ENCODE measurements at places on chromosomes 4 and X.
A peak's percentile ranks its signal among the peaks of the same experiment; 100 is the strongest.

DNA sequence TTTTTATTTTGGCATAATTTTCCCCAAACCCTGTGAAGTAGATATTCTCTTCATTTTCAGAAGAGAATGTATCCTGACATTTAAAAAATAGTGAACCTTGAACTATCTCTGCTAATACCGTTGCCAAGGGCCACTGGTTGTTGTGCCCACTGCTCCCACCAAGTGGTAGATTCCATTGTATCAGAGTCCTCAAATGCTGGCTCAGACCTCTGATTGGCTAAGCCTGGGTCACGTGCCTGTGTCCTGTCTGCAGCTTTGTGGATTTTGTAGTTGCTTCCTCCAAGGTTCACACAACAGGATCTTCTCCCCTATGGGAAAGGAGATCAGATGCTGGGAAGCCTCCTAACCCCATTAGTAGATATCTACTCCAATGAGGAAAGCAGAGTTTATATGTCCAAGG, 104.8 kb upstream of the CASK start:
- no peak for DNase-seq

DNA sequence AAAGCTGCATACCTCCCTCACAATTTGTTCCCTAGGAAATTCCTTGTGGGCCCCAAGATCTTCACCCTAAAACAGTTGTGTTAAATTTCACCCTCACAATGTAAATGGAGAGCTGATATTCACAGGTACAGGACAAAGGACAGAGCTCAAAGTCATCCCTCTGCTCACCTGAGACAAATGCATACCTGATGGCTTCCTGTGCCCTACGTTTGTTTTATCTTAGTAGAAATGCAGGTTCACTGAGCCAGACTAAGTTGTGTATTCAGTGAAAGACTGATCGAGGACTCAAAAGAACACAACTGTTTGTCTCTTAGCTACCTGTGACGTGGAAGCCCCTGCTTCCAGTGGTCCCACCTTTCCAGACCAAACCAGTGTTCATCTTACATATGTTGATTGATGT, 53.6 kb downstream of the TRMT44 start:
- no peak for DNase-seq

DNA sequence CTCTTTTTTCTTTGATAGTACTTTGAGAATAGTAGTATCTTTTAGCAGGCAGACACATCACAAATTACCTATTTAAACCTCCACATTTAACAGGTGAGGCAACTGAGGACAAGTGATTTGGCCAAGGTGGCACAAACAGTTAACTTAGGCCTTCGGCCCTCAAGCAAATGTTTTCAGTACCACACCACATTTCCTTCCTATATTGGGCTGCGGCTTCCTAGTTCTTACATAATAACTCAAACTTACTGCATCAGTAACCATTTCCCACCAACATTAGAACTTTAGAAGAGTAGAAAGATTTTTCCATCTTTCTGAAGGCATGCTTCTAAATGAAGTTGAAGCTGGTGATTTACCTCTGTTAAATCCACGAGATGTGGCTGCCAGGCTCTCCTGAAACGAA, 63.2 kb upstream of the SLC4A4 start:
- no peak for DNase-seq

- DNase-seq: no peak
Measured at GRCh38 chrX:41475191-41475590, 28.0 kb downstream of the NYX start.

DNA sequence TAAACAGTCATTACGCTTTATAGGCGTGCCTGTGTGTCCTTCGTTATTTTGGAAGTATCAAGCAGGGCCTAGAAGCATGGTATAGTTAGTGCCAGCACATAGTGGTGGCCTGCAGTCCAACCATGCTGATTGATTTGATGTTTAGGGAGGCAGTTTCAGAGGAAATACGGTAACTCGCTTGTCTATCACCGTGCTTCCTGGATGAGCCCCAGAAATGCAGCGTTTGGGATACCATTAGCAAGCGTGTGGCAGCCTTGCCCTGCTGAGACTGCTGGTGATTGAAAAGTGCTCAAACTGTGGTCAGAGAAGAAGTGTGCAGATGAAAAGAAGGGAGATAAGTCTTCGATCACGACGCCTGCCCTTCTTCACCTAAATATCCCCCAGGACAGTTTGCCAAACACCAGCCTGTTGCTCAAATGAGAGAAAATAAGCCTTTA, 158.4 kb downstream of the CHIC2 start:
- peak; percentile 4 for DNase-seq

GRCh38 chr4:173680278-173680677, 150.2 kb upstream of the HAND2 start:
- DNase-seq: no peak

DNA sequence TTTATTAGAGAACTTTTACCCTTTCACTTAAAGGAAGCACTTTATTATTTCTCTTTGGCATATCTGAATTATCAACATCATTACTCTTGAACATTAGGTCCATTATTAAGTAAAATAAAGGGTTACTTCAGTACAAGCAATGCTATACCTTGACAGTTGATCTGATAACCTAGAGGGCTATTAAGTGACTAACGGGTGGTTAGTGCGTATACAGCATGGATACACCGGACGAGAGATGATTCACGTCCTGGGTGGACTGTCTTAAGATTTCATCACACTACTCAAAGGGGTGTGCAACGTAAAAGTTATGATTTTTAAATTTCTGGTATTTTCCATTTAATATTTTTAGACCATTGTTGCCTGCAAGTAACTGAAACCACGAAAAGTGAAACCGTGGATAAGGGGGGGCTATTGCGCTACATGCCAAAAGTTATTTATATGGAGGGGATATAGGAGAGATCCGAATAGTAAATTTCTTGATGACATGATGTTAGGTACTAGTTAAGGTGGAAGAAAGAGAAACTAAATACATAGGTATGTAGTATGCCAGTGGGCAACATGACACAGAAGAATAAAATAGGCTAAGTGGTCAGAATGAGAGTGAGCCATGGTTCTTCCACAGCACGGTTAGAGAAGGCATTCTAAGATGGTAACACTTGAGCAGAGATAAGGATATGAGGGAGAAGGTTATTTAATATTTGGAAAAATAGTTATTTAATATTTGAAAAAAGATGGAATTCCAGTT, 230.8 kb upstream of the ANKRD50 start:
- DNase-seq: no peak

GRCh38 chr4:40587826-40588225, 41.8 kb downstream of the RBM47 start:
- DNase-seq: no peak

- no peak for DNase-seq
Measured at GRCh38 chr4:80036949-80037685, 35.9 kb downstream of the ANTXR2 start.

DNA sequence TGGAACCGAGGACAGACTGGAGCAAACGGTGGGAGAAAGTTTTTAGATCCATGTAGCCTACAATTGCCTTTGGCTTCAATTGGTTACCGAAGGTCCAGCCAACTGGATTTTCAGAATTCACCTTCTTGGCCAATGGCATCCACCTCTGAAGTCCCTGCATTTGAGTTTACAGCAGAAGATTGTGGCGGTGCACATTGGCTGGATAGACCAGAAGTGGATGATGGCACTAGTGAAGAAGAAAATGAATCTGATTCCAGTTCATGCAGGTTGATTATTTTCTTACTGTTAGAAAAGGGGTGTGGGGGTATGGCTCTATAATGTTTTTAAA, 702 bp downstream of the KLHL5 start:
- DNase-seq: no peak

- DNase-seq: no peak
Measured at GRCh38 chrX:24110069-24110468, 39.5 kb upstream of the ZFX start.

DNA sequence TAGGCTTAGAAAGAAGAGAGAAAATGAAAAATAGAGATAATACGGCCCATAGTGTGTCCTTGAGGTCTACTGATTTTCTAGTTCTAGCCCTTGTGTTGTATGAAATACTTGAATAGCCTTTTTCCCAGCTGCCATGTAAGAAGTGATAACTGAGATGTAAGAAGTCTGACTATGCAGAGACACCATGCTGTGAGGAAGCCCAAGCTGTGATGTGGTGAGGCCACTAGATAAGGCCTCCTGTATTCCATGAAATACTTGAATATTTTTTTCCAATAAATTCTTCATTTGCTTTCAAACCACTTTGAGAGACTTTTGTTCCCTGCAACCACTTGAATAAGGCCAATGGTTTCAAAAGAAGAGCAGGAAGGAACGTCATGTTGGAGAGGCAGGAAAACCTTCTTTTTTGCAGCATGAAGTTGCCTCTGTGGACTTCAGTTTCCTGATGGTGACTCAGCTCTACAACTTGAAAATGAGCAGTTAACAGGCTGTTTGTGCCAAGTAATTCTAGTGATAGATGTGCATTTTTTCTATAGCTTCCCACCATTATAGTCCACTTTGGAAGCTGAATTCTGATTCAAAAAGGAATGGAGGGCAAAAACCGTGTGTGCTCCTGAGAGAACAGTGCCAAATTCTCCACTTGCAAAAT, 25.5 kb upstream of the FAM9C start:
- DNase-seq: no peak

GRCh38 chr4:177239878-177240277, 69.8 kb upstream of the NEIL3 start:
- no peak for DNase-seq

GRCh38 chr4:140931911-140932310, 175.7 kb upstream of the TBC1D9 start:
- no peak for DNase-seq

DNA sequence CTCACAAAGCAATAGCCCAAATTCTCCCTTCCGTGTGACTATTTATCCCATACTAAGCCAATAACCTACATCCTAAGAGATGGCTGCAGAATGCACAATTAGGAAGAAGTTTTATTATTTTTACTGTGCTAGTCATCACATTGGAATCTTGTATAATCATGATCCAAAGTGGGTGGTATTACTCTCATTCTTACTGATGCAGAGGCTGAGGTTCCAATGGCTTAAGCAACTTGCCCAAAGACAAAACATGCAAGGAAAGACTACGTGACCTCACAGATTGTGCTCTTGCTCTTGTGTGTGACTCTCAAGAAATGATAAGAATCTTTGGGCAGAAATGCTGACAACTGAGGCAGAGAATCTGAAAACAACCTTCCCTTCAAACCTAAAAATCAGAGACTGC, 212.2 kb downstream of the LDB2 start:
- DNase-seq: no peak

- DNase-seq: no peak
Measured at GRCh38 chr4:184503869-184504300, 29.5 kb upstream of the IRF2 start.

GRCh38 chr4:173642509-173642908, 112.5 kb upstream of the HAND2 start:
- no peak for DNase-seq

GRCh38 chr4:147117431-147117830, 171.8 kb upstream of the TTC29 start:
- DNase-seq: no peak

DNA sequence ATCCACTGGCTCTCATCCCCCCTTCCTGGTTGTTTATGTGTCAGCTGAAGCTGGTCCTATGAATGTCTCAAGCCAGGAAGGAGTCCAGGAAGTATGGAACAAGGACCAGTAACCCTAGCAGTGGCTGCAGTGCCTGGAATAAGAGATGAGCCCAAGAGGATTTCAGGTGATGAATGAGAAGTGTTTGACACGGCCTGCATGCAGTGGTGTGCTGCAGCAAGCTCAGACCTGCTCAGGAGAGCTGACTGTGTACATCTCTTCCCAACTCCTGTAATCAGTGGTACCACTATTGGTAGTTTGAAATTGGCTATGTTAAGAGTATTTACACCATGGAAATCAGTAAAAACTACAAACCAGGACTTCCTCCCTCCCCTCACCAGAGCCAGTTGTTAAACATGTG, 88.0 kb downstream of the IQCM start:
- DNase-seq: no peak

- no peak for DNase-seq
Measured at GRCh38 chr4:163042306-163042705, 124.4 kb downstream of the NAF1 start.

DNA sequence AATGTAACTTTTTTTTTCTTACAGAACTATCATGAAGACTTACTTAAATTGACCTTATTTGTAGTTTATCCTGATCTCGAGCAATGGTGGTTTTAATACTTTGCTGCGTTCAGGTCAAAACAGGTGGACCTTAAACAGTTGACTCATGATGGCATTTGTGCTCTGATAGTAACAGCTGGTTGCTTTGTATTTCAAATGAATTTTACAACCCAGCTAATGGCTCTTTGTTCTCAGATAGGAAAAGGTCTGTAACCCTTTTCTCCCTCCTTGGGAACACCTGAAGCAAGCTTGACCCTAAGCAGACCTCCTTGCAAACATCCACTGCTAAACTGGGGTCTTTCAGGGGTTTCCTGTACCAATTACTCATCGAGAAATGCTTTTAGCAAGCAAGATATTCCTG, 79.2 kb downstream of the F11 start:
- peak; percentile 1 for DNase-seq

GRCh38 chr4:111435986-111436744, 709.1 kb upstream of the FAM241A start:
- DNase-seq: no peak

DNA sequence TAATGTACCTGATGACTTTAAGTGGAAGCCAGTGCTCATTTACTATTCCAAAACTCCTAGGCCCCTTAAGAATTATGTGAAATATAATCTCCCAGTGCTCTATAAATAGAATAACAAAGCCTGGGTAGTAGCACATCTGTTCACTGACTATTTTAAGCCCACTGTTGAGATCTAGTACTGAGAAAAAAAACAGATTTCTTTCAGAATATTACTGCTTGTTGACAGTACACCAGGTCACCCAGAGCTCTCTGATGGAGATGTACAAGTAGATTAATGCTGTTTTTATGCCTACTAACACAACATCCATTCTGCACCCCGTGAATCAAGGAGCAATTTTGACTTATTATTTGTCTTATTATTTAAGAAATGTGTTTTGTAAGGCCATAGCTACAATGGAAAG, 75.7 kb downstream of the FAM47C start:
- no peak for DNase-seq

GRCh38 chr4:55543858-55544257, 2.9 kb downstream of the CLOCK start:
- DNase-seq: no peak

DNA sequence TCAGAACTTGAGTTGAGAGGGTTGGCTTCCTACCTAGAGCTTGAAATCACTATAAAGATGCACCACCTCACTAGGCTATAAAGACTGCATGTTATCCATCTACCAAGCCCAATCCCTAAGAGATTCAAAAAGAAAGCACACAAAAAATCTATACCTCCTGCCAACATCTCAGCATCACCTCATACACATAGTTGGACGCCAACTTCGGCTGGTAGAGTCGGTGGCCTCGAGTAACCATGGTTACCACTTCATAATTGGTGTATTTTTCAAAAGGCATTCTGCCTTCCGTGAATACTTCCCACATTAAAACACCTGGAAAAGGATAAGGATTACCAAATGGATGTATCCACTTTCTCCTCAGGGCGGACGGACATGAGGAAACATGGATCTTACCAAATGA, 4.5 kb upstream of the TXK start:
- DNase-seq: no peak

GRCh38 chrX:2801223-2801622, 27.5 kb upstream of the GYG2 start:
- DNase-seq: no peak

DNA sequence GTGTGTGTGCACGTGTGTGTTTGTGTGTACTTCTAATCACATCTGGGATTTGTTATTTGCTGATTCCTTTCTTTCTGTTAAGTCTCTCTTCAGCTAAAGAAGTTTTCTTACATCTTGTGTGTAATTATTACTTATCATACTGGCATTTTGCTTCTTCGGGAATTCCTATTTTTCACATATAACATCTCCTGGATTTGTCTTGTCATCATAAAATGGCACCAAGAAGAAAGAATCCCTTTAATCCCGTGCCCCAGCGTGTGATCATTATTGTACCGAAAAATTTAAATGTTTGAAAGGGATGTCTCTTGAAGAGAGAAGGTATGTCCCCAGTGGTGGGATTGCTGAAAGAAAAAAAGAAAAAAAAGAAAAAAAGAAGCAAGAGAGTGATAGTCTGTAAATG, 72.3 kb downstream of the ZFX start:
- DNase-seq: no peak
